CD4-positive, alpha-beta T cell treated with Interleukin-17A for 4 hours (primary cell): ENCODE measurements at places on chromosomes 11 and 22.

- DNase-seq: no peak
Observed at GRCh38 chr11:117185736-117186430, 7.3 kb downstream of the SIDT2 start.

DNA sequence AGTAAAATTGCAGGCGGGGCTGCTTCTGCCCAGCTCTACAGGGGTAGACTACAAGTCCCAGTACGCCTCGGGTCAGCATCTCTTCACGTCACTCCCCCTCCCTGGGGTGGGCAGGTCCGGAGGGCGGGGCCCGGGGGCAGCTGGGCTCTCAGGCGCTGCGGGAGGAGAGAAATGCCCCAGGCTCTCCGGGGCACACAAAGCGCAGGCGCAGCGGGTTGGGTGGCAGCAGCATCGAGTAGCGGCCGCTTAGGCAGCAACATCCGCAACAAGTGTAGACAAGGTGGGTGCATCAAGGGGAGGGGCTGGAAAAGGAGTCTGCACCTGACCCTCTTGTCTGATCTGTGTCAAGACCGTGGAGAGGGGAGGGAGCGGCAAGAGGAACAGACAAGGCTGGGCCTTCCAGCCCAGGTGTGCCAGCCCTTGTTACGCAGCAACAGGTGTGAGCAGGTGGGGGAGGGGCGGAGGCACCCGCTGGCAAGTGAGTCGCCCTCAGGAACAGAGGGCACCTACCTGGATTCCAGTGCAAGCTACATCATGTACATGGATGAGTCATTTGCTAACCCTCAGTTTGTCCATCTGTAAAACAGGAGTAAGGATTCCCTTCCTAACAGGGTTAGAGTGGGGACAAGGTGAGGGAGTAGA lies 1.2 kb downstream of the PLEKHB1 start:
- peak; percentile 97 for DNase-seq

GRCh38 chr11:71204294-71204693 lies 48.1 kb downstream of the SHANK2 start:
- no peak for DNase-seq

DNA sequence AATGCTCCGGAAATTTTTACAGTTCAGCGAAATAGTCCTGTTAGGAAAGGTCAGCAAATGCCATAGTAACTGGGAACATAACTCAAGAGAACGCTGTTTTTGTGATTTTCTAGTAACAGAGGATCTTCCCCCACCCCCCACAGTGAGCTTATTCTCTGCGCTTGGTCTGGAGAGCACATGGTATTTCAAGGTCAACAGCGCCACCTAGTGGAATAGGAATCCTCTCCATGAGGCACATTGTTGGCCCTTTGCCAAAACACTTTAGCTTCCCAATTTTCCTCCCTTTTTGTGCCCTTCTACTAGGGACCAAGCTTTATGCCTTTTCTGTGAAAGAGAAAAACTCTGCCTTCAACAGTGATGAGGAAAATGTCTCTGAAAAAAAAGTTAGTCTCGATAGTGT lies 13.2 kb upstream of the OR4C12 start:
- DNase-seq: peak; percentile 4

DNA sequence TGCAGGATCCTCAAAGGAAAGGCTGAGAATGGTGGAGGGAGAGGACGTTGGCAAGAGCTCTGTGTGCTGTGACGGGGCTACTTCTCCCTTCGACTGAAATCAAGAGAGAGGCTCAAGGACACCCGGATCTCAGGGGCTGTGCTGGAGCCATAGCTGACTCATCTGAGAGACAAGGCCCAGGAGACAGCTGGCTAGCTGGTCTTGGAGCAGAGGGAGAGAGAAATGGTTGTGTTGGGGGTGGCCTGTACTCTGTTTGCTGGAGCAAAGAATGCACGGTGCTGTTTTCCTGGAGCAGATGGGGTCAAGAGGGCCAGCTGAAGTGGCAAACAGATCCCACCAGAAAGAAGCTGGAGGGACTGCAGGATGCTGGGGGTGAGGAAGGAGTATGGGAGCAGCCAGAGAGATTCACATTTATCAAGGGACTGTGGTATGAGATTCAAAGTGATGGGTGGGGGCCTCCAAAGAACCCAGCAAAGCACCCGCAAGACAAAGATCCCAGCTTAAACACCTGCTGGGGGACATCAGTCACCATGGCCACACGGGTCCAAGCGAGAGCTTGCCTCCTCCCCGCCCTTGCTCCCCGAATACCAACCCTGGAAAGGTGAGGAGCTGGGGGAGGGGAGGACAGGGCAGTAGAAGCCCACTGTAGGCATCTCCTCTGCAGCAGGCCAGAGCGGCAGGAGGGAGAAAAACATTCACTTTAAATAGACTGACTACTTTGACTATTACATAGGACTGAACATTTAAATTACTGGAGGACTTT lies 40.8 kb downstream of the MAP6 start:
- no peak for DNase-seq

GRCh38 chr11:73358071-73358470 lies 18.1 kb upstream of the RELT start:
- DNase-seq: no peak

GRCh38 chr22:48256776-48257684 lies 1494.6 kb downstream of the TBC1D22A start:
- DNase-seq: no peak

DNA sequence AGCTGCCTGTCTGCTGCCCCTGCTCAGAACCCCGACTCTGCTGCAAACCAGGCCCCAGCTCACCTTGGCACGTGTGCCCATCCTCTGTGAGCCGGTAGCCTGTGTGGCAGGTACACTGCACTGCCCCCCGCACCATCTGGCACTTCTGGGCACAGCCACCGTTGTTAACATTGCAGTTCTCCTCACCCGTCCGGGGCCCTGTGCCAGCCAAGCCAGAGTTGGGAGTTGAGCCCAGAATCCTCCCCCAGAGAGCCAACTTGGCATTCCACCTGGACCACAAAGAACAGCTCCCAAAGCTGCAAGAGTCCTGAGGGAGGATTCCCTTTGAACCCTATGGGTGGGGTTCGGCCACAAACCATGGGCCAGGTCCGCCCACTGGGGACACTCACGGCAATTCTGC lies 22.5 kb downstream of the LRP4 start:
- DNase-seq: no peak

GRCh38 chr22:50303515-50303847 lies 4.0 kb downstream of the PLXNB2 start:
- no peak for DNase-seq

GRCh38 chr22:17083811-17084441 lies 874 bp upstream of the IL17RA start:
- DNase-seq: no peak

GRCh38 chr11:118528511-118528910 lies 1.2 kb downstream of the TTC36 start:
- no peak for DNase-seq

DNA sequence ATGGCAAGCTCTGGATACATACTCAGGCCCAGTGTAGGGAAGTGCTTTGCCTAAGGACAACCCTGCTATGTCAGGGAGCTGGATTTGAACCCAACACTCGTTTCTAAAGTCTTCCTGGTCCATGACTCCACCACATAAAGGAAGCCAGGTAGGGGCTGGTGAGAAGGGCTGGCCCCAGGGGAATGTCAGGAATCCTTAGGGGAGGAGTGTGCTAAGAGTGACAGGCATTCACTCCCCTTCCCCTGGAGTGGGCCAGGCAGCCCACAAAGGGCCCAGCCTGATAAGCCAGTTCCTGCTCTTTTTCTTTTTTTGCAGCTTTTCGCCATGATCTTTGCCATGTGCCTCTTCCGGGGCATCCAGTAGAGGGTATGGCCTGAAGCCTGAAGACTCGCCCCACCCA lies 21.9 kb downstream of the TP53I11 start:
- DNase-seq: no peak

- DNase-seq: peak; percentile 55
Observed at GRCh38 chr22:24768537-24769374, 5.8 kb downstream of the PIWIL3 start.

GRCh38 chr11:117443266-117444186 lies 115.9 kb downstream of the CEP164 start:
- DNase-seq: no peak

GRCh38 chr11:44177905-44178304 lies 82.4 kb downstream of the EXT2 start:
- no peak for DNase-seq

GRCh38 chr11:17793642-17794170 lies 59.1 kb downstream of the KCNC1 start:
- no peak for DNase-seq

DNA sequence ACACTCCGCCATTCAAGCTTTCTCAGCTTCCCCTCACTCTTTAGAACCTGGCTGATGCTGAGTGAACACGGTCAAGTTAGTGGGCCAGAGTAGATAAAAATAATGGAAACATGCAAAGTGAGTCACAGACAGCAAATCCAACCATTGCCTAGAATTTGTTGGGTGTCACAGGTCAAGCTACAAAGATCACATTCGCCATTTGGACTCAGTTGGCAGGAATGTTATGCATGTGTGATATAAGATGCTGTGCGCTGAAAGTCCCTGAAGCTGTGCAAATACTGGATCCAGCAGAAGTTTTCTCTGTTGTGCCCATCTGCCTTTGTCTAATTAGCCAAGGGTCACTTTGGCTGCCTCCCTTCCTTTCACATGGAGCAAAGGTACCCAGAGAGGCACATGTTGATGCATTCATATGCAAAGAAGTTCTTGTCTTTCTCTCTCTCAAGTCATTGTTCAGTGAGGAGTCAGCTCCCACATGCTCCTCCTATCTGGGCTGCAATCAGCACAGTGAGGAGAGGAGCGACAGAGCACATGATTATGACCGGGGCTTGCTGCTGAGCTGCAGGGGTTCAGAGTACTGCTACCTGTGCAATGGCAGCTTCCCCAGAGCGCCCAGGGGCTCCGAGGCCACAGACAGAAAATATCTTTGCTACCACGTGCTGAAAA lies 39.7 kb downstream of the FLI1 start:
- peak; percentile 65 for DNase-seq
